ENCODE measurements at places on chromosomes 3 and 15.
A peak's percentile ranks its signal among the peaks of the same experiment; 100 is the strongest.

GRCh38 chr3:53519065-53519709 is 24.8 kb downstream of the CACNA1D start:
- DNase-seq: peak; percentile 83

DNA sequence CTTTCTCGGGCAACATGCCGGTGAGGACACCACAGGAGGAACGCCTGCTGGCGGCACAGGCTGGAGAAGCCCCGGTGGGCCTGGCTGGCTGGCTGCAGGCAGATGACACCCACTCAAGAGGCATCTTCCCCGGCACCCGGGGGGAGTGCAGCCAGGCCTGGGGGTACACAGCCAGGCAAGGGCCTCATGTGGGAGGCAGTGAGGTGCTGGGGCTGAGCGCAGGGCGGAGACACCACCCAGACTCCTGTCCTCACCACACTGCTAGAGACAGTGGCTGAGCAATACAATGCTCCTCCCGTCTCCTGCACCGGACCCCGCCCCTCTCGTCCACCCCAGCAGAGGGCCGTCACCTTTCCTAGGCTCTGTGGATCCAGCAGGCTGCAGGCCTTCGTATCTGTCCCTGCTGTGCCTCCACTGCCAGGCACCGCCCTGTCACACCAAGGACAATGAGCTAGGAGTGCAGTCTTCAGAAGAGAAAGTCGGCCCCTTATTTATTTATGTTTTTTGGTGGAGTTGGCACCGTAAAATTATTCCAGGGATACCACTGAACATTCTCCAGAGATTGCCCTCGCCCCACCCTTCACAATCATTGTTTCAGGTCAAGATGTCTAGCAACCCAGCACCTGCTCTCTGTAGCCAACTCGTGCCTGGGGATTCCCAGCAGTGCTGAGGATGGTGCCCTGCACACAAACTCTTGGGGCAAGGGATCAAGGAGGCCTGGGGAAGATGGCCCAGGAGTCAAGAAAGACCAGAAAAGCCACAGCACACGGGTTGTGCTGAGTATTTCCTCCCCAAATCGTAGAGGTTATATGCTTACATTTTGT is 129.1 kb downstream of the ATP10A start:
- DNase-seq: no peak

DNA sequence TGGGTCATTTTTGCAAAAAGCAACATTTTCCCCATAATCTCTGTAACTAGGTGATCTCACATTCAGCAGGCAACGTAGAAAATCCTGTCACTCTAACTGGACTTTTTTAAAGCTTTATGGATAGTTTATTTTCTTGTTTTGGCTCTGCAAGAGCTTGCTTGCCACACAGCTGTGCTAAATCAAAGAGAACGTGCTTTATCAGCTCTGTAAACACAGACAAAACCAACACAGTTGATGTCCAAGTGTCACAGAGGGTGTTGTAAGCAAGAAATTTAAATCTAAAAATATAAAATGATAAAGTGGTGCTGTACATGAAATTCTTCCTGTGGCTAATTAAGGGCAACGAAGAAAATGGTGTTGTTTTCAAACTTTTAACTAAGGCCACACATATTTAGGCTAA is 97.5 kb upstream of the STAC start:
- no peak for DNase-seq

- no peak for DNase-seq
Observed at GRCh38 chr3:55282994-55283393, 204.1 kb downstream of the WNT5A start.

DNA sequence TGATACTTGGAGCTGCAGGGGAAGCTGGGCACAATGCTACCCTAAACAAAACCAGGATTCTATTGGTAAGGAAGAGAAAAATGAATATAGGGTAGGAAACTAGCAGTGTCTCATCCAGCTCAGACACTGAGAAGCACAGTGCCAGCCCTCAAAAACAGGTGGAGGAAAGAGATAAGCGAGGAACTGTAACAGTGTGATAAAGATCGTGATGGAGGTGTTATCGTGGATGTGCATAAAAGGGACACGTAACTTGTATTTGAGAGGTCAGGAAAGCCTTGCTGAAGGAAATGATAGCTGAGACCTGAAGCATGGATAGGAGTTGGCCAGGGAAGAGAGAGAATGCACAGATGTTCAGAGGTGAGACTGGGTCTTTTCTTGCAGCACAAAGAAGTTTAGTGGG is 27.4 kb downstream of the MIX23 start:
- DNase-seq: no peak
